Brain (organoid and tissue), 16 donors: ENCODE measurements at places on chromosomes 13 and 19. TPM values are rescaled to one million over a fixed set of nuclear protein-coding genes. Genes with fewer than 3 reads are reported as not detected.

DNA sequence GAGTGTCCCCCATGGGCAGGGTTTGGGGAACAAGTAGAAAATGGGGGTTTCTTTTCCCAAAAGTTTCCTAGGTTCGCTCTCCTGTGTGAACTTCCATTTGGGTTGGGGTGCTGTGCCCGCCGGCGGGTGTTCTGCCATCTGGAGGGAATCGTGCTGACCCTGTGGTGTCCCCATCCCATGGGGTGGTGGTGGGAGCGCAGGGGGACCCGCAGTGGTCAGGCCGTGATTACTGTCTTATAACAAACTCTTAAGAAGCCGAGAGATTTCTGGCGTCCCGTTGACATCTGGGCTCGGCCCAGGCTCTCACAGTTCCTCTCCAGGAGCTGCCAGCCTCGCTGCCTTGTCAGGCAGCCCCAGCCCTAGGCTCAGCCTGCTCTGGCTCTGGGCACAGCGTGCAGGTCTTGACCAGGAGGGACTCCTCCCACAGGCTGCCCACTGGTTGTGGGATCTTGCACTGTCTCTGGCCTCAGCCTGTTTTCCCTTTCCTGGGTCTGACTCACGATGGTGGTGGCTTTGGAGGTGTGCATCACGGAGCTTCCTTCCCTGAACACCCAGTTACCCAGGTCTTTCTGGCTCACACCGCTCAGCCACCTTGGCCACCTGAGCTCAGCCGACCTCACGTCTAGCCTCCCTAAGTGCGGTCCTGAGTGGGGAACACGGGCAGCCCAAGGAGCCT is 34.5 kb downstream of the PLEKHJ1 start:
- DNase-seq: no peak

DNA sequence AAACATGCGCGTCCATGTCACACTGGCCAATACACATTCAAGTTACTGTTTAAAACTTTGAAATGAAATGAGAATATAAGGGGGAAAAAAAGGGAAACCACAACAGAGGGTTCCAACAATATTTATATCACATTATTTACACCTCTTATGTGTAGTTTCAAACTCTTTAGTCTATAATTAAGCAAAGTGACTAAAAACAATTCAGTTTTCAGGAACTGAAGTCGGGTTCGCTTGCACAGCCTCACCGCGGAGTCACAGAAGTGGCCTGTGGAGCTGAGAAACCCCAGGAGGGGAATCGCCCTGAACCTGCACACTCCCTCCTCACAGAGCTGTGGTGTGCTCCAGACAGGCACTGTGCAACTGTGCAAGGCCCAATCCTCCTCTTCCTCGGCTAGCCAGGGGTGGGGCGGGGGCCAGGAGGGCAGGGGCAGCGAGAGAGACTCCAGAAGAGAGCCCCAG is 75.9 kb downstream of the STK24 start:
- DNase-seq: no peak

- no peak for DNase-seq
These were observed 202.4 kb downstream of the KCTD12 start for GRCh38 chr13:76683854-76684253.

- no peak for DNase-seq
These were observed 4.2 kb downstream of the KANK3 start for GRCh38 chr19:8338835-8339234.

GRCh38 chr13:35162420-35162819 is 220.3 kb downstream of the NBEA start:
- no peak for DNase-seq

Gene ENOX1
- 3.6 TPM for polyA plus RNA-seq
